ENCODE measurements at places on chromosomes 7 and 10. TPM values are rescaled to one million over a fixed set of nuclear protein-coding genes. Genes with fewer than 3 reads are reported as not detected.

DNA sequence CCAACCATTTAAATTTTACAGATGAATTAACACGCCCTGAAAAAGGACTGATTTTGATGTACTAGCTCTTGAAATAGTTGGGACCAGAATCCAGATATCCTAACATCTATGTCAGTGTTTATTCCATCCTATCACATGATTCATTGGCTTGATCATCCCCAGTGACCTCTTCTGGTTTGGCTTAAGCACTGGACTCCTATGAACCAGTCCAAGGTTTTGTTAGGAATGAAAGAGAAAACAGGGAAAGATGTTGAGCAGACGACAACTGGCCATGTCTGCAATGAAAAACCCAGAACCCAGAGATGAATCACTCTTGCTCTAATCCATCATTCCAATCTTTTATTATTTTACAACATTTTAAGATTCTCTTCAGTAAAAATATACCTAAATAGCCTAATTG, 1080.9 kb downstream of the SORCS1 start:
- DNase-seq: no peak

DNA sequence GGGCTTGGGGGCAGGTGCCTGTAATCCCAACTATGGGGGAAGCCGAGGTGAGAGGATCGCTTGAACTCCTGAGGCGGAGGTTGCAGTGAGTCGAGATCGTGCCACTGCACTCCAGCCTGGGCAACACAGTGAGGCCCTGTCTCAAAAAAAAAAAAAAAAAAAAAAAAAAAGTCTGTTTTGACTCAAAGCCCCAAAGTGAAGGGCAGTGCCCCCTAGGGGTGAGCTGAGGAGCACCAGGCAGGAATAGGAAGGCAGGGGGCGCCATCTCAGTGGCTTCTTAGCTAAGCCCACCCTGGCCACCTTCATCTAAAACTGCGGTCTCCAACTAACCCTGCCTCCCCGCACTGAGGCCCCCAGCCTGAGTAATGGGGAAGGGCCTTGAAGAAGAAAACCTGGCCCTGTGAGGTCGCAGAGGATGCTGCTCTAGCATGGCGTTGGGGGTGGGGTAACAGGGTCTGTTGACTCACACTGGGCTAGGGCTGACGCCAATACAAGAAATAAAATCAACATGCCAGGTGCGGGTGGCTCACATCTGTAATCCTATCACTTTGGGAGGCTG, 9.8 kb downstream of the PODXL start:
- DNase-seq: peak; percentile 32

DNA sequence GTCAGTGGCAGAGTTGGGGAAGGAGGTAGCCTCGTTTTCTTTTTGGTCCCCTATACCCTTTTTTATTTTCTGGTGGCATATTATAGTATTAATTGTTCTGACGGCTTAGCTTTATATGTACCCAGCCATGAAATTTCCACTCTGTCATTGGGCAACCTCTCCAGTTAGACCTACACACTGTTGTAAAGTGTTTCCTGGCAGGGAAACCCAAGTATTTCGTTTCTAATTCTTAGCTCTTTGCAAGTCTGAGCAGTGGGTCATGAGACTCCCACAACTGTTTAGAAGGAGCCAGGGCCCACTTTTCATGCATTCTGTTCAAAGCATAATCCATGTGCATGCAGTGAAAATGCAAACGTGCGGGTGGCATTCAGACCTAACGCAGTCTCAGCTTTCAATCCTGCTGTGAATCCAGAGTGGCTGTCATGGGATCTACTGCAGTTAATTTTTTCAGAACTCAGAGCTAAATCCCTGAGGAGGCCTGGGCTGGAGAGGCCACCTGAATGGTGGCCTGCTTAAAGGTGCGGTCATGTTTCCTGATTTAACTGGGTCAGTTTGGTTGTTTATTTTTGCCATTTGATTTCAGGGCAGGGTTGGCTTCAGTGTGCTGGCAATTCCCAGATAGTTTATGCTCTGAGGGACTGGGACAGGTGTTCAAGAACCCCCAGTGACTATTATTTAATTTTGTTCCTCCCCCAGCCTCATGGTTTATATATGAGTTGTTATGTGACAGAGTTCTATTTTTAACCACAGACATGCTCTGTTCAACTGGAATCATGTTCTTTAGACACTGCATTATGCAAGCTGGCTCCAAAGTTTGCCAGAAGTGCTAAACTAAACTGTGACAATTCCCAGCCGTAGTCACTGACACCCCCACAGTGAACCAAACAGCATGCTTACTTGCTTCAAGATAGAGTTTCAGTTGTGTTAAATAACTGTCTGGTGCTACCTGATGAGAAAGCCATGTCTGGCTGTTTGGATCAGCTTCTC, 27.4 kb upstream of the SYPL1 start:
- DNase-seq: no peak

DNA sequence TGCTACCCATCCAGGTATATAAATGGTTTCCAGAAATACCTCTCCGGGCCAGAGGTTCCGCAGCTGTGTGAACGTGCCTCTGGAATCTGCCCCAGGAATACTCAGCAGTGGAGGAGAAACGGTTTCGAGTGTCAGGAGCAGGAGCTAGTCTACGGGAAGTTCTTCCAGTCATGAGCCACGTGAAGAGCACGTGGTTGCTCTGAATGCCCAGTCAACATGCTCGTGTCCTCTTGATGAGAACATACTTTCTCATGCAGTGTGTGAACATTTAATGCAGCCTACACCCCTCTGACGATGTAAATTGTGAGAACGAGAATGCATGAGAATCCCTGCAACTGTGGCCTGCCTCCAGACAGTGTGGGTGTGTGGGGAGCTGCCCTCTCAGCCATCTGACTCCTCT, 277.0 kb upstream of the SHH start:
- no peak for DNase-seq

DNA sequence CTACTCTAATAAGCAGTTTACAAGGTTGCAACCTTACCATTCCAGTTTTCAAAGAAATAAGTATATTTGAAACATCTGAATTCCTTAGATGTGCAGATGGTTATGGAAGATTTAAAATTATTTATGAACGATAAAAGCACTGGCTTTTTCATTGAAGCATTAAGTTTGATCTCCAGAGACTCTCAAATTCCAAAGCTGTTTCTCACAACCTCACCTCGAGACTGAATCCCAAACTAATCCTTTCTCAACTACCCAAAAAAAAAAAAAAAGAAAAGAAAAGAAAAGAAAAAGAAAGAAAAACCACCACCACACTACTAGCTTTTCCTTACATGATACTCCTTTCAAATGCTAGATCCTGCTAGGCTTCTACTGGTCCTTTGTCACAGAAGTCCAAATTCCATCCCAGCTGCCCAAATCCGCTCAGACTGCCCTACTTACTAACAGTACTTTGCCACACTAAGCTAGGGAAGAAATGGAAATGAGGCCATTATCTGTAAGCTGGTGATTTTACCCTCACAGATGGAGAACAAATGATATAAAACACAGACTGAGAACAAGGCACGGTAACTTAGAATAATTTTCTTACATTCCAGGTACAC, 100.6 kb upstream of the CDK1 start:
- no peak for DNase-seq

GRCh38 chr7:83267141-83267631, 104.5 kb upstream of the PCLO start:
- DNase-seq: no peak

GRCh38 chr7:143256932-143257331, 6.3 kb upstream of the GSTK1 start:
- DNase-seq: no peak

DNA sequence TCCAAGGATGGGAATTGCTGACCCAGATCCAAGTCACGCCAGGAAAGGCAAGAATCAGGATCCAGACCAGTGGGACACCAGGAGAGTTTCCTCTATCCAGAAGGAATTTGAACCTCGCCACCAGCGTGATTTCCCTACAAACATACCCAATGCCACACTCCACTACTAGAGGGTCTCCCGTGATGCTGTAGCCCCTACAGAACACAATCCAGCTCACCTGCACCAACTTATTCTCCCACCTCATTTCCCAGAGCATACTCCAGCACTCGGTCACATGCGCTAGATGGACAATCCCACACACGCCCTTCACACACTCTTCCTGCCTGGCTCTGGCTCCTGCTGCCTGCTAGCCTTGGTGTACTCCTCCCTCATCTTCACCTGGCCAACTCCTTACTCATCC, 142.1 kb upstream of the PDE1C start:
- DNase-seq: no peak

DNA sequence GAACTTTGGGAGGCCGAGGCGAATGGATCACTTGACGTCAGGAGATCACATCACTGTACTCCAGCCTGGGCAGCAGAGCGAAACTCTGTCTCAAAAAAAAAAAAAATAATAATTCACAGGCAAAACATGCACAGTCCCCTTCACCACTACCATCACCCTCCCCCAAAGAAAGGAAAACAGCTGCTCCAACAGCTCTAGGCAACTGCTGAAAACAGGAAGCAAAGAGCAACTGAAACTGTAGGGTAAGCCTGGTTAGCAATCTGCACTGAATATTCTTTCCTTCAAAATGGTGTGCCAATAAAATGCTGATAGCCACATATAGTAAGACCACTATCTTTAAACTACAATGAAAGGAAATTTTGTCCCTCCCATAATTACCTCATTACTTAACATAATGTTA, 11.8 kb downstream of the NT5C2 start:
- DNase-seq: no peak

GRCh38 chr7:25361863-25362262, 133.6 kb upstream of the NPVF start:
- no peak for DNase-seq

- no peak for DNase-seq
Measured at GRCh38 chr7:134234216-134234615, 82.5 kb downstream of the SLC35B4 start.

- no peak for DNase-seq
Measured at GRCh38 chr10:46999217-46999616, 88.0 kb downstream of the PTPN20 start.

DNA sequence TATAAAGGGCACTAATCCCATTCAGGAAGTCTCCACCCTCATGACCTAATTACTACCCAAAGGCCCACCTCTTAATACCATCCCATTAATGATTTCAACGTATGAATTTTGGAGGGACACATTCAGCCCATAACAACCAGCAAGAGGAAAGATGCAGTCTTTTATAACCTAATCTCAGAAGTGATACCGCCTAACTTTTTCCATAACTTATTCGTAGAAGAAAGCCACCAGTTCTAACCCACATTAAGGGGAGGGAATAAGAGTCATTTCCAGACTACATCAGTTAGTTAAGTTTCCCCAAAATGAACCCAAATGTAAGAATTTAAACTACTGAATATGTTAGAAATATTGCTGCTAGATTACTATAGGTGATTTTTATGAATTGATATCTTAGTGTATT, 32.1 kb upstream of the LHFPL3 start:
- DNase-seq: no peak

- DNase-seq: no peak
Measured at GRCh38 chr7:48832303-48832845, 92.0 kb upstream of the CDC14C start.

DNA sequence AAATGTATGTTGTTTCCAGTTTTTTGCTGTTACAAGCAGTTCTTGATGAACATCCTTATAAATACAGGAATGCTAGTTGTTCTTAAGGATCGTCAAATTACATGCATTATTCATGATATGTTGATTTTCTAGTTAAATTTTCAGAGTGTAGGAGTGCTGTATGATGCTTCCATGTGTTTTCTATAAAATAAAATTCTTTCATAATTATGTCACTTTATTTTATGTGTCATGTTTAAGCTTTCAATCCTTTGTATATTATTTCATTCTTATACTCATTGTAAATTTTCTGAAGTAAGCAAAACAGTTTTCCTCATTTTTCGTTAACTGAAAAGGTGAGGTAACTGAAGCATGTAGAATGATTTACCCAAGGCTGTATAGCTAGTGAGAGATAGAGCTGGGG, 16.8 kb upstream of the MYPN start:
- DNase-seq: no peak

DNA sequence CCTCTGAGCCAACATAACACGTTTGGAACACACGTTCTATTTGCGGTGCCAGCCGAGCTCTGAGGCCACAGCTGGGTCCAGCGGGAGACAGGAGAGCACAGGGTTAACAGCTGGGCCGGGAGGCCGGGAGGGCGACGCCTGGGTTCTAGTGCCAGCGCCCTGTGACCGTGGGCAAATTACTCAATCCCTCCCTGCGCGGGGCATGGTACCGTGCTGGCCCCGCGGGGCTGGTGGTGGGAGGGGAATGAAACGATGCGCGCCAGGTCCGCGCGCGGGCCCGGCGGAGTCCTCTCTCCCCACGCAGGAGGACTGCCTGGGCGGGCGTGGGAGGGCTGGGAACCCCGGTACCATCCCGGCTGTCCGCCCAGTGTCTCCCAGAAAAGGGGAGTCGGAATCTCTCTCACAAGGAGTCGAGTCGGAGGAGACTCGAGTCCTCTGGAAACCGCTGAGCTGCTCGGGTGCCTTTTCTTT, 30.4 kb downstream of the LEP start:
- DNase-seq: no peak

DNA sequence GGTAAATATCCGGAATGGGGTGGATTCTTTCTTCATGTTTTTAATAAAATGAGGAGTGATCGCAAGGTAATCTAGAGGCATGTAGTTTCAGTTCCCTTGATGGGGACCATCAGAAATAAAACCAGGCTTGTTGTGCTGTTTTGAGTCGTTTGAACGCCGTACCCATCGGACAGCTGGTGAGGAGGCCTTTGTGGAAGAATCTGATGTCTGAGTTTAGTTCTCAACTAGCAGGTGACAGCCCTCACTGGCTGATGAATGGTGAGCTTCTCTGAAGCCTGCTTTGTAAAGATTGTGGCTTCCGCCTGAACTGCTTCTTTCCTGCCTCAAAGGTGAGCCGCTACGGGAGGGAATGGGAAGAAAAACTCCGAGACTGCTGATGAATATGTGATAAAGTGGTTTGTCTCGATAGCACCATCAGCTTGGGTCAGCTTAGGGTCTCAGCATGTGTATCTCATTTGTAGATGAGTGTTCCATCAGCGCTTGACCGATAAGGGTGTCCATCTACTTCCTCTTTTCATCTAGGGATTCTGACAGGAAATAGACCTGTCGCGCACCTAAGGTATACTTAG, 977 bp downstream of the TMEM248 start:
- no peak for DNase-seq

GRCh38 chr7:77425101-77426051, 9.2 kb upstream of the GSAP start:
- DNase-seq: no peak

DNA sequence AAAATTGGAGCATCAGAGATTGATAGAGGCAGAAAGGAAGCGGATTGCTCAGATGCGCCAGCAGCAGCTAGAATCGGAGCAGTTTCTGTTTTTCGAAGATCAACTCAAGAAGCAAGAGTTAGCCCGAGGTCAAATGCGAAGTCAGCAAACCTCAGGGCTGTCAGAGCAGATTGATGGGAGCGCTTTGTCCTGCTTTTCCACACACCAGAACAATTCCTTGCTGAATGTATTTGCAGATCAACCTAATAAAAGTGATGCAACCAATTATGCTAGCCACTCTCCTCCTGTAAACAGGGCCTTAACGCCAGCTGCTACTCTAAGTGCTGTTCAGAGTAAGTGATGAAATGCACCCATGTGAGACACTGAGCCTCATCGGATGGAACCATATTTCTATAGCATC, 33.1 kb downstream of the STAMBPL1 start:
- DNase-seq: no peak

FGFR2 gene
- total RNA-seq: 0.58 TPM

ITIH5 gene
- total RNA-seq: not detected

EPDR1 gene
- 0.41 TPM for total RNA-seq

RET gene
- not detected for total RNA-seq

NUDT13 gene
- 2.9 TPM for total RNA-seq

ZP3 gene
- total RNA-seq: 6.1 TPM

All from CD4-positive, alpha-beta memory T cell (primary cell).